Activated T-cell treated with anti-CD3 and anti-CD28 coated beads, Interleukin-2, amount 50 U/mL, for 72 hours (primary cell): ENCODE measurements at places on chromosomes 2 and 18.

- no peak for DNase-seq
These were observed 228.4 kb downstream of the CMPK2 start for GRCh38 chr2:6637330-6637729.

GRCh38 chr2:105450471-105450870 lies 51.6 kb upstream of the FHL2 start:
- DNase-seq: no peak

DNA sequence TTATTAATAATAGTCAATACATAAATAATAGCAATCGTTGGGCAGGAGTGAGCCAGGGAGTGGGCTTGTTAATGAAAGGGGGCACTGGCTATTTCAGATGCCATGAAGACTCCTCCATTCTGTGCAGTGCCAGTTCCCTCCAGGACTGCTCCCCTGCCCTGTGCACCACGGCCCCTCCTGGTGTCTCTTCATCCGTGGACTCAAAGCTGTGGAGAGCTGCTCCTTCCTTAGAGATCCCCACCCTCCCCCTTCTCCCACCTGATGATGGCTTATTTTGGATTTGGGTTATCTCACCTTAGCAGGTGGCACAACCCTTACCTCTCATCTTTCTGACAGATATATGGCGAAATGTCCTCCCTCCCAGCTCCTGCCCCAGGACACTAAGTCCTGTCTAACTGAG lies 3.1 kb upstream of the CELF4 start:
- no peak for DNase-seq

GRCh38 chr18:55380589-55380988 lies 207.4 kb downstream of the TCF4 start:
- no peak for DNase-seq

GRCh38 chr18:677951-678381 lies 20.5 kb downstream of the TYMS start:
- no peak for DNase-seq

DNA sequence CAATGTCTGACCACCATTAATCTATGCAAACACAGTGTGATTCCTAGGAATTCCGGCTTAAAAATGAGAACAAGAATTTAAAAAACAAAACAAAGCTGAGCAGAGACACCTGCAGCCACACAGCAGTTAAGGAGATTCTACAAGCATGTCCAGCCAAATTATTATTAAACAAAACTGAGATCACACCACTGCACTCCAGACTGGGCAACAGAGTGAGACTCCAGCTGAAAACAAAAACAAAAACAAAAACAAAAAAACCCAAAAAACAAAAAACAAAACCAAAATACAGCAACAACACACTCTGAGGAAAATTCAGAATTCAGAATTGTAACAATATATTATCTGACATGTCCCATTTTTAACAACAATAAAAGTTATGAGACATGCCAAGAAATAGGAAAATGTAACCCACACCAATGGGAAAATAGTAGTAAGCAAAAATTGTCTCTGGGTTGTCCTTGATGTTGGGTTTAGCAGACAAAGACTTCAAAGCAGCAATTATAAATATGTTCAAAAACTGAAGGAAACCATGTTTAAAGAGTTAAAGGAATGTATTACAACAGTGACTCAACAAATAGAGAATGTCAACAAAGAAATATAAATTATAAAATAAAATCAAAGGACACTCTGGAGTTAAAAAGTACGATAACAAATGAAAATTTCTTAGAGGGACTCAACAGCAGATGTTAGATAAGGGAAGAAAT lies 19.7 kb downstream of the MYOM1 start:
- no peak for DNase-seq

- peak; percentile 10 for DNase-seq
These were observed 43.2 kb upstream of the NOSTRIN start for GRCh38 chr2:168758970-168759820.

- DNase-seq: no peak
These were observed 38.9 kb downstream of the INO80C start for GRCh38 chr18:35458677-35459441.

GRCh38 chr2:197920088-197920487 lies 115.7 kb downstream of the PLCL1 start:
- DNase-seq: no peak

DNA sequence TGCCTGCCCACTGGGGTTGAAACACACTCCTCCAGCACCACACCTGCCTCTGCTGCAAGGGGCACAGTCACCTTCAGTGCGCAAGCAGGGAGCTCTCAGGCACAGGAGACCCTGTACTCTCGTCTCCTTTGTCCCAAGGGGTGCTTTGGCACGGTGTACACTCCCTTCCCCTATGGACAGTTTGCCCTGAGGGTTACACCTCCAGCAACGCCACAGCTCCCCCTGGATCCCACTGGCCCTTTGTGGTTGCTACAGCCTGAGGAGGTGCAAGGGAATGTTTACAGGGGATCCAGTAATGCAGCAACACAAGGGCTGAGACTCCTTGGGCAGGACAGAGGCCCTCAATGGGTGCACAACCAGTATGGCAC lies 45.2 kb upstream of the FAM117B start:
- DNase-seq: no peak

GRCh38 chr2:181037922-181038321 lies 57.5 kb downstream of the UBE2E3 start:
- peak; percentile 19 for DNase-seq

DNA sequence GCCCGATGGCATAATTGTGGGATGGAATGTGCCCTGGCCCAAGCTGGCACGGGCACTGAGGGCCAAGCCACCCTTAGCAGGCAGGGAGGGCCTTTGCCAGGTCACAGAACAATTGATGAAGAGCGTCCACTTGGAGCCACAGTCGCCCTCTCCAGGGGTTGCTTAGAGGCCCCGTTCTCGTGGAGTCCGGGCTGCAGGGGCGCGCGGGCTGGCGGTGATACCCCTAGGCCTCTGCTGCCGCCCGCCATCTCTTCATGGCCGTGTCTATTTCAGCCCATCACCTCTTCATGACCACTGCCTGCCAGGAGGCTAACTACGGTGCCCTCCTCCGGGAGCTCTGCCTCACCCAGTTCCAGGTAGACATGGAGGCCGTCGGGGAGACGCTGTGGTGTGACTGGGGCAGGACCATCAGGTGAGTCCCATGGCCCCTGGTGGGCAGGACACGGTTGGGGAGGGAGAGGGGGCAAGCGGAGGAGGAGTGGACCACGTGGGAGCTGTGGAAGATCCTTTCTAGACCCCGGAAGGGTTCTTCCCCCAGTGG lies 17.6 kb downstream of the RAMP1 start:
- DNase-seq: no peak

DNA sequence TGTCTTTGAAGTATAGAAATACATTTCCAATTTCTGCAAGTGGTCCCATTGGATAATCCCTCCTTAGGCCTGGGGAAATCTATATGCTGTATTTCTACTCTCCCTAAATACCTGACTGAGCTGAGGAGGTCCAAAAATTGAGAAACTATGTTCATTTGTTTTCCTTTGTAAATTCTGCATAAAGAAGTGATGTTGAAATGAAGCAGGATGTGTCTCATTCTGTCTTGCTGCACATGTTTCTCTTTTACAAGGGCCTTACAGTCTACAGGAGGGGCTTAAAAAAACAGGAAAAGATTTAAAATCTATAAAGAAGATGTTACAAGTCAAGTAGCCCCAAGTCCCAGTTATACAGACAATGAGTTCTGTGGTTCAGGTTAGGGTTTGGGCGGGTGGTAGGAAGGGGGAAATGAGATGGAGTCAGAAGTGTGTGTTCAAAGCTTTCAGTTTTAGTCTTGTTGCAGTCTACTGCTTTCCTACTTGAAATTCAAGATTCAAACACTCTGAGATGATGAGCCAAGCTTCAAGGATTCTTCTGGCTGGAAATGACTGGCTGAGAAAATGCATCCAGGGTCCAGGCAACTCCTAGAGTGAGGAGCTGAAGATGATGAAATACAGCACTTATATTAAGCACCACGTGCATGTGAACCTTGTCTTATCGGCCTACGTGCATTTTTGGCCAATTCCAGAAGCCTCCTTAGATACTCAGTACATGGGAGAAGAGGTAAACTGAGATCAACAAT lies 146.3 kb upstream of the CELF4 start:
- DNase-seq: no peak

- no peak for DNase-seq
These were observed 88.8 kb downstream of the ACTR3 start for GRCh38 chr2:113978524-113979190.

DNA sequence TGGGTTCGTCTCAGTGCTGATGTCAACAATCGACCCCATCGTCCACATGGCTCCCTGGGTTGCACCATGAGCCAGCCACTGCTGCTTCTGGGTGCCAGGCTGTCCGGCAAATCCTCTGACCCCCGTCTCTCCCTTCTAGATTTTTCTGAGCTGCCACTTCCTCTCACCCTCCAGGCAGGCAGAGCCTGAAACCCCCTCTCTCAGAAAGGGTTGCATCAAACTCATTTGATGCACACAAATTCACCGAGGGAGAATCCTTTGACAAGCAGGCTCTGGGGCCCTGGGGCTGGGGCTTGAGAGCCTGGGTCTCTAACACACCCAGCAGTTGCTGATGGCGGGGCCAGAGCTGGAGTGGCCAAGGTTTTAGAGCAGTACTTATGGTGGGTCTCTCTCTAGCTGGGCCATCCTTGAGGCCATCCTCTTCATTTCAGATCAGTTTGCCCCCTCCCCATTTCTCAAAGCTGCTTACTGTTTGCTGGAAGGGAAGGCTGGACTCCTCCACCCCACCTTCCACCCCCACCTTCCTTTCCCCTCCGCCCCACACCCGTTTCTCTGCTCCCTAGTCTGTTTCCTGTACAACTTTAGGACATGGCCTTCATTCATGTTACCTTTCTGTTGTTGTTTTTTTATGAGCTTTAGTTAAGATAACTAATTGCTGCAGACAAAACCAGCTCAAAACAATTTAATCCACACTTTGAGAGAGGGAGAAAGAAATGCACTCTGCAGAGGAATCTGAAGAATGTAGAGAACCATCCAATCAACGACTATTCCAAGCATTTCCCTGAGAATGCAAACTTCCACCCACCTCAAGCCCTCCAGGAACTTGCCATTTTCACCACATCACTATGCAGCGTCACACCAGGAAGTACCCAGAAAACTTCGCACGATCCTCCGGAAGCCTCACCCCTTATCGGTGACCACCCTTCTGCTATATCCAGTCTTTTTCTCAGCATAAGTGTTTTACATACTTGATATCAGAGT lies 69.5 kb downstream of the ARL4C start:
- peak; percentile 27 for DNase-seq

- no peak for DNase-seq
These were observed 16.0 kb upstream of the TSPYL6 start for GRCh38 chr2:54271843-54272627.

GRCh38 chr2:224778474-224778877 lies 62.3 kb upstream of the CCDC195 start:
- DNase-seq: peak; percentile 62

GRCh38 chr2:85655961-85656417 lies 12.0 kb downstream of the SFTPB start:
- no peak for DNase-seq

DNA sequence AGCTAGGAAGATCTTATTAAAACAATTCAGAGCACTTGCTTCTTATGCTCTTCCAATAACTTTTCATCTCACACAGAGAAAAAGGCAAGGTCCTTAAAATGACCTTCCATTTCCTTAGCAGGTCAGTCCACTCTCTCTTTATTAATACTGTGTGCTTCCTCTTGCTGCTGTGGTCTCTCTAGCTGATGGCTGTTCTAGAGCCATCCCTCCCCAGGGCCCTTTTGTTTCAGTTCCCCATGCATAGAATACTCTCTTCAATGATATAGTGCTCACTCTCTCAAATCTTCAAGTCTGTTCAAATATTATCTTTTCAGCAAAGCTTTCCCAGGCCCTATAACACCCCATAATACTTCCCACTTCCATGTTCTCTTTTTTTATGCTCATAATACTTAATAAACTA lies 469.3 kb downstream of the METTL4 start:
- DNase-seq: no peak

DNA sequence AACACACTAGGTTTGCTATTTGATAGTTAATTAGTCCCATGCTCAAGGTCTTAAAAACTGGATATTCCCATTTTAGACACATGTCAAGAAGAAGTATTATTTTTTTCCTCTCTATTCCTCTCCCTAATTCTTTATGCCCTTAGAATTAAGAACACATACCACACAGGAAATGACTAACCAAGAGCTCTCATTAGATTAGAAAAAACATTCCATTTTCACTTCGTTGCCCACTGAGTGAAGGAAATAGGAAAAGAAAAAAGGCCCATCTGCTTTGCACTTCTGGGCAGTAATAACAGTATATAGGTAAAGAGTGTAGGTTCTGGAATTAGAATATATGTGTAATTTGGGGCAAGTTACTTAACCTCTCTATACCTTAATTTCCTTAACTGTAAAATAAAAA lies 26.9 kb downstream of the ACADL start:
- no peak for DNase-seq

DNA sequence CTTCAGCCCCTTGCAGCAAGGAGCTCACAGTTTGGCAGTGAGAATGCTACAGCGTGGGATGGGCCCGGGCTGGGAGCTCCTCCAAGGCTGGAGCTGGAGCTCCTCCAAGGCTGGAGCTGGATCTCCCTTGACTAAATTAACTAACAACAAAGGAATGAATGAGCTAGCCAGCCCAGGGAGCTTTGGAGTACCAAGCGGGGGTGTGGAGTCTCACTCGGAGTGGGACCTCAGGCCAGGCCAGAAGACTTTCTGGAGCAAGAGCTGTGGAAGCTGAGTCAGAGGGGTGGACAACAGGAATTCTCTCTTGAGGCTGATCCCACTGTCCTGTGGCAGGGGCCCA lies 244.7 kb upstream of the HS6ST1 start:
- DNase-seq: no peak

- no peak for DNase-seq
These were observed 6.0 kb downstream of the POU3F3 start for GRCh38 chr2:104859766-104860450.

GRCh38 chr2:138244501-138244925 lies 257.1 kb upstream of the SPOPL start:
- DNase-seq: no peak

DNA sequence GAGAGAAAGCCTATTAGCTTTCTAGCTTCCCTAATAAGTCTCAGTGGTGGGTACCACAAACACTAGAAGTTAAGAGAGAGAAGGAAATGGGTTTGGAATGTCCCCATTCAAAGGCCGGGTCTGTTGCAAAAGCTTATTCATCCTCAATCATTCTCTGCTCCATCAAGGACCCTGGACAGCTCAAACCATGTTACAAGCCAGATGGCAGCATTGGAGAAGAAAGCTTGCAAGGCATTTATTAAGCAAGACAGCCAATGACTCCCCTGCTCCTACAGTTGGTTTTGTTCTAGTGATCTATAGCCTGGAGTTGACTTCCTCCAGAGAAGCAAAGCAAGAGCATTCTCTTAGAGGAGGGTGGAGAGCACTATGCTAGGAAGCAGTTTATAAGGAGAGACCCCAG lies 86.9 kb upstream of the LMAN1 start:
- no peak for DNase-seq
